ENCODE measurements at places on chromosomes 11 and 22.

DNA sequence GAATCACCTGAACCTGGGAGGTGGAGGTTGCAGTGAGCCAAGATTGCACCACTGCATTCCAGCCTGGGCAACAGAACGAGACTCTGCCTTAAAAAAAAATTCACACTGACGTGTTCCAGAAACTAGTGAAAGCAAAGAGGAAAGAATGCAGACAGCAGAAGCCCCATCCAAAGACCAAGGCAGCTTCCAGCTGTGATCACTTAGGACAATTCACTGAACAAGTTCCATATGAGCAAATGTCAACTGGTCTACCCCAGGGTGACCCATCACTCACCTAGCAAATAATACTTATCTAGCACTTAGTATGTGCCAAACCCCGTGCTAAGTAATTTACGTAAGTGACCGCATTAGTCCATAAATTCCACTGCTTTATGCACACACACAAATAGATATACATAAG is 138.9 kb downstream of the LARGE1 start:
- no peak for DNase-seq

GRCh38 chr11:59365232-59366018 is 6.7 kb downstream of the OR5AN1 start:
- no peak for DNase-seq

GRCh38 chr11:106076171-106076918 is 802 bp downstream of the KBTBD3 start:
- DNase-seq = peak; percentile 2

DNA sequence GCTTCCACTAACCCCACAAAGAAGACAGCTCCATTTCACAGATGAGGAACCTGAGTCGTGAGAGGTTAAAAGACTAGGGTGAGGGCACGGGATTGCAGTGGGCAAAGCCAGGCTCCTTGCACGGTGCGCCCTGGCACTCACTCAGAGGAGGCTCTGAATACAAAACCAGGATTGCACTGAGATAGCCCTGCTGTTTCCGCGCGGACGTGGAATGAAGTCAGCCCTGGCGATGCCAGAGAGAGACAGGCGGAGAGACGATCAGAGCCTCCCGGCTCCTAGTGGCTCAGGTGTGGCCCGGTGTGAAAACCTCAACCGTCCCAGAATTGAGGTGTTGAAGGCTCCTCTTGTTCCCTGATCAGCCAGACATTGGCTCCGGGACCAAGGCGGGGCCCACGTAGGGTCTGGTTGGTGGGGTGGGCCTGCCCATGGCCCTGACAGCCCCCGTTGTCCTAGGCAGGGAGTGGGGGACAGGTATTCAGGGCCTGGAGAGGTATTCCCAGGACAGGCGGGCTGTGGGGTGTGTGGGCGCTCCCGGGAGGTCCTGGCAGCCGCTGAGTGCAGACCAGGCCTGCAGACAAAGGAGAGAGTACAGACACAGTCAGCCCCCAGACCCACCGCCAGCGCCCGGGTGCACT is 43.1 kb upstream of the LINC01488 start:
- no peak for DNase-seq

DNA sequence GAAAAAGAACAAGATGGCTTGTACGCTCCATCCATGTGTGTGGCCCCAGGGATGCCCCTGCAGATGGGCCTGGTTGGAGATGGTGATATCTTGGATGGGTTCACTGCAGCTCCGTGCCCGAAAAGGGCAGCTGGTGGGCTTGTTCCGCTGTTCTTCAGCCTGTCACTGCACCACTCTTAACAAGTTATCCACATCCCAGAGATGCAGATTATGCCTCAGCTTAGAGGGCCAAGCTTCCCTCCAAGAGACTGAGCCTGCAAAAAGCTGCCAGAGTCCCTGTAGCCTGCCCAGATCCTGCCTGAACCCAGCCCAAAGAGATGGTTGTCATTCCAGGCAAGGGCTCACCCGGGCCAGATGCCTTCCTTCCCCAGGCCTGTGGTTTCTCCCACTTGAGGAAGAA is 308.0 kb downstream of the OPCML start:
- no peak for DNase-seq

- no peak for DNase-seq
Observed at GRCh38 chr11:133896028-133896427, 50.7 kb upstream of the SPATA19 start.

GRCh38 chr22:40290516-40290915 is 55.8 kb upstream of the ADSL start:
- DNase-seq = no peak

DNA sequence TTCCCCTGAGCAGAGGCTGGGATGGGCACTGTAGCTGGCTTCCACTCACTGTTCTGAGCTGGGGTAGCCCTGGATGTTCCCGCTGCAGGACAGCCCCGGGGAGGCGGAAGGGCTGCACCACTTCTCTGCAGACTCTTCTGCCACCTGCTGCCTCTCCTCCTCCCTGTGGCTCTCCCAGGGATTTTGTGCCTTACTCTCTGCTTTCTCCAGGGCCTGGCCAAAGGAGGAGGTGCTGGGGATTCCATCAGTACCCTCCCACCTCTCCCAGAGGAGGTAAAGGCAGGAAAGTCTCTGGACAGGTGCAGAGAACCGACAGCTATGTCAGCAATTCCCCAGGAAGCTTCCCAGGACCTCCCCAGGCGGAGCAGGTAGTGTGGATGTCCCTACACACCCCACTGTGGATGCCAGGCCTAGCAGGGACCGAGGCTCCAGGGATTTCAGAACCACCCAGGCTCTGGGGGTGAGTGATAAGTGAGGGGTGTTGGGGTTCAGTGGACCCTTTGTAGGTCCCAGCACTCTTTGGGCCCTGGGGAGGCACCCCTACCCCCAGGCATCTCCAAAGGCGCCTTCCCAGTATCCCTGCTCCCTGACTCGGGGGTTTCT is 11.3 kb downstream of the DUSP8 start:
- DNase-seq = no peak

DNA sequence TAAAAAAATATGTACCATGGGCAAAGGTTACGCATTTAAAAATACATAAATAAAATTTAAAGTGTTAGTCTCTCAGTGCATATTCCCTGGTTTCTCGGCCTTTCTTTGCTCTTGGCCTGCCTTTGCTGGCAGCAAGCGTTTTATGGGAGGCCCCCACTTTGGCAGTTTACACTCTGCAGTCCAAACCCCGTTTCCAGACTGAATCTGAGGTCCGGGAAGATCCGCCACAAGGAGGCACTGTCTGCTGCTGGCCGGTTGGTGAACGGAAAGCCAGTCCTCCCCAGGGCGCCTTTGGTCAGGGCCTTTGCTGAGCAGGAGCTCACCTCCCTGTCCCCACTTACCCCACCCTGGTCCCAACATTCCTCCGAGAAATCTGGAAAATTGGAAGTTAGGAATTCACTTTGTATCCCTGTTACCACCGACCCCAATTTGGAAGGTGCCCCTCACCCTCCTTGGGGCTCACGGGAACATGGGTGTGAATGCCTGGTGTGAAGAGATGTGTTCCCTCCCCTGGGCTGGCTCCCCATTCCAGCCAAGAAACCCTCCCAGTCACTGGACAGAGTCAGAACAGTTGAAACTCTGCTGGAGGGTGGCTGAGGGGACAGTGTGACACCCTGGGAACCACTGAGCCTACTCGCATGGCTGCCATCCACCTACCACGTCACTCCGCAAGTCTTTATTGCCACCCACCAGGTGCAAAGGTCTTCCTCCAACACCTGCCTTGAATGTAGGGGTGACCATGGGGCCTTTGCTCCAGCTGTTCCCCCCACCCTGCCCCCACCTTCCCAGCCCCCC is 9.4 kb upstream of the SF1 start:
- DNase-seq = peak; percentile 40

DNA sequence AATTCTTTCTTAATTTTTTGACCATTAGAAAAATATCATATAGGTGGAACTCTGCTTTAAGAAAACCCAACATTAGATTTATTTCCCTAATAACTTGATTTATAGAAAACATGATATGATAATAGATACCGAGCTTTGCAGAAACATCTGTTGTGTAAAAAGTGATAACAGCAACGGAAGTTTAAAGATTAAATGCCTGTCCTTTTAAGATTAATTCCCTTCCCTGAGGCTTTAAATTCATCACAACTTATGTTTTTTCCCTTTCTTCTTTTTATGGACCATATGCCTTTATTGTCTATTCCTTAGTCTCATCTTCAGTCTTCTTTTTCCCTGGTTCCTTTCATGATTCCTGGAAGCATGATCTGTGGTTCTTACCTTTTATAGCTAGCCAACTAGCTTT is 1.9 kb downstream of the USP47 start:
- no peak for DNase-seq

- no peak for DNase-seq
Observed at GRCh38 chr11:119599864-119600541, 129.0 kb downstream of the NECTIN1 start.

- DNase-seq = peak; percentile 11
Observed at GRCh38 chr22:47213571-47214230, 451.3 kb downstream of the TBC1D22A start.

GRCh38 chr22:31177420-31178162 is 17.6 kb downstream of the RNF185 start:
- no peak for DNase-seq

DNA sequence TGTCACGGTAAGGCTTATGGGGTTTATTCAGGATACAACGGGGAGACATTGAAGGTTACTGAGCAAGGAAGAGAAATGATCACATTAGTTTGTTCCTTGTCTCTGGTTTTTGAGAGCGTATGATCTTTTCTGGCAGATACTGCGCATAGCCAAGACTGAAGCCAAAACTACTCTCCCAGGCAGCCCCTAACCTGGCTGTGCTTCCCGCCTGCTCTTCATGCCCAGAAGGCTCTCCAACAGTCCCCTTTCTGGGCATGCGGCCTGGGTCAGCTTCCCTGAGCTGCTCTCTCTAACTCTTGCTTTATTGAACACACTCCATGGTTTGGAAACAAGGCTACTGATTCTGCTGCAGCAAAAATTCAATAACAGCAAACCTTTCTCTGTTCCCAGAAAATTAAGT is 306.6 kb downstream of the BUD13 start:
- DNase-seq = no peak

- no peak for DNase-seq
Observed at GRCh38 chr22:41772198-41772597, 28.3 kb upstream of the CCDC134 start.

DNA sequence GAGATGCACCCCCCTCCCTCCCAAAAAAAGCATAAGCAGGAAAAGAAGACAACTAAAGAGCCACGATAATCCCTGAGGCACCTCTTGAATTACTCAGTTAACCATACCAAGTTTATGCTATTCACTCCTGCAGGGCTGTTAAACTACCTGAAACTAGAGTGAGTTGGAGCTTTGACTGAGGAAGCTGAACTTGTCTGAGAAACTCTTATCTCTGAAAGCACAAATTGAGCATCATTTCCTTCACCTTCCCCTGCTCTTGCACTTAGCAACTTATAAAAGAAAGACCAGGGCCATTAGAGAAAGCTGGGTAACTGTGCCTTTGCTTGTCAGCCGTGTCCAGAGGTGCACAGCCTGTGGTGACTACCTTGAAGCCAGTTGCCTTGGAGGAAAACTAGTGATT is 745.6 kb downstream of the NELL1 start:
- no peak for DNase-seq

GRCh38 chr11:123707606-123708205 is 33.8 kb downstream of the ZNF202 start:
- peak; percentile 3 for DNase-seq

DNA sequence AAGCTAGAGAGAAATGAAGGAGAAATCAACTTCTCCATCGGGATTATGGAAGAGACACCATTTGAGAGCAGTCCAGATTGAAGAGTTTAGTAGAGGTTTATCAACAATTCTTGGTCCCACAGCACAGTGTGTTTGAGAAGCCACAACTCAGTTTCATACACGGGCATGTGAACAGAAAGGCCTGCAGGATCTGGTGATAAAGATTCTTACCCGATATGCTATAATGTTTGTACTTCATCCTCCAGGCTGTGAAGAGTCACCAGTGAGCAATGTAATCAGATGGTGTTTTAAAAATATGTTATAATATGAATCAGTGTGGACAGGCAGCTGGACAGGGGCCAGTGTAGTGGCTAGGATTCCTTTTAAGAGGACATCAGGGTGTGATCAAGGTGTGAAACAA is 29.7 kb upstream of the VWA5A start:
- no peak for DNase-seq

- DNase-seq = no peak
Observed at GRCh38 chr11:114262681-114263512, 33.3 kb upstream of the NNMT start.

DNA sequence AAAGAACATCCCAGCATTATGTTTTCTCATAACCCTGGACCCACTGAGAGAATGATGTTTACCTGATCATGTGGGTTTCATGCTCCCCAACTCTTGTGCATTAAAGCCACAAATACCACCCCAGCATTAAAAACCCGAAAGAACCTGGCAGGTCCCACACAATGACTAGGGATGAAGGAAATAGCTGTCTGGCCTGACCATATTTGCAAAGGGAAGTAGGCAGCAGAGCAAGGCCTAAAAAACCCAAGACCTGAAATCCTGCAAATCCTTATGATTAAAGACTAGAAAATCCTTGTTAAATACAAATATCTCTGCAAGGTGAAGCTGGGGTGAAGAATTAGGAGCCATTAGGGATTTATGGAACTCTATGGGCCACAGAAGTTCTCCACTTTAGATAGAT is 23.7 kb downstream of the PAK1 start:
- DNase-seq = no peak

DNA sequence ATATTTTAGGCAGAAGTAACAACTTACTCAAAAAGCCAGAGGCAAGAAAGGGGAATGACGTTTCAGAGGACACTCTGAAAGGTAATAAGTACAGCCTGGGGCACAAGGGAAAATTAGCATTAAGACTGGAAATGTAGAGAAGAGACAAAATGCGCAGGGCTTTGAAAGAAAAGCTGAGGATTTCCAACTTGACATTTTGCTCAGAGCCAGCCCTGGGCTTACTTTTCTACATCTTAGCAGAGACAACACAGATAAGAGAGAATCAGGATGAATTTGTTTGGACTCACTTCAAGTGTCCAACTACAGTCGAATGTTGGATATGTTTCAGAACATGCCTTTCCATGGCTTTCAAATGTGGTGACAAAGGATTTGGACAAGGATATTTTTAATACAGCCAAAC is 808.9 kb upstream of the LUZP2 start:
- DNase-seq = no peak

DNA sequence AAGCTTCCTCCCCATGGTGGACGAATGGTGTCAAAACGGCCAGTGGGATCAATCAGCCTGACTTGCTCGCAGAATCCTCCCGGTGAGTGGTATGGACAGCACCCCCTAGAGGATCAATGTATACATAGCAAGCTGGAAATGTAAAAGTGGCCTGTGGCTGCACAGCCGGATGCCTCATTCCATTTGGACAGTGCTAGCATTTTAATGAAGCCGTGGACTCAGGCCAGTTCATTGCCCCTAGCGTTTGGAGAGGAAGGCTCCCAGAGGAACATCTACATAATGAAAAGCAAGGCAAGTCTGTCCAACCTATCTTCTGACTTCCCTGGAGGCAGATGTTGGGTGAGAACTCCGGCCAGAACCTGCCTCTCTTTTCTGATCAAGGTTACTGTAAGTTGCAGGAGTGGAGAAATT is 942.3 kb downstream of the NTM start:
- DNase-seq = no peak

- DNase-seq = no peak
Observed at GRCh38 chr11:57387289-57388030, 3.0 kb downstream of the PRG2 start.
